Effector CD8-positive, alpha-beta T cell (primary cell): ENCODE measurements at places on chromosomes 3 and 15.

GRCh38 chr15:57445872-57446271 lies 69.6 kb downstream of the CGNL1 start:
- DNase-seq, result no peak

DNA sequence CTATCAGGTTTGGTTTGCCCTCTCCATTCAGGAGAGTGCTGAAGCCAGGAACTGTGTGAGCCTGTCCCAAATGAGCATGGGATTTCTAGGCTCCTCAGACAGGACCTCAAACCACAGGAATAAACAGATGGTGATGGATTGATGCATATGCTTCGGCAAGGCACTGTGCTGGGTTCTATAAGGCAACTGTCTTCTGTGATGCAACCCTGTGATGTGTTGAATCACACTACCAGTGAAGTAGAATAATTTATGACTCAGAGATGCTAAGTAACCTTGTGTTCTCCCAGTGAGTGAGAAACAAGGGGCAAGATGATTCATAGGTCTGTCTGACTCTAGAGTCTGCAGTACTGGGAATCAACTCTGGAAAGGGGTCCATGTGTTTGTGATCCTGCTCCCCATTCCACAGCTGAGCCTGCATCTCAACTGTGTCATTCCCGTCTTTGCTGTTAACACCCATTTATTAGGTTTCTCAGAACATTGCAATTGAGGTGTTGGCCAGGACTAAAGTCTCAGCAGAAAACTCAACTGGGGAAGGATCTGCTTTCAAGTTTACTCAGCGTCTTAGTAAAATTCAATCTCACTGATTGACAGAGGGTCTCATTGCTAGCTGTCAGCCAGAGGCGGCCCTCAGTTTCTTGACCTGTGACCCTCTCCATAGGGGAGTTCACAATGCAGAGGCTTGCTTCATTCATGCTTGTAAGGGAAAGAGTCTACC lies 510.1 kb upstream of the CFAP20DC start:
- DNase-seq, result no peak

DNA sequence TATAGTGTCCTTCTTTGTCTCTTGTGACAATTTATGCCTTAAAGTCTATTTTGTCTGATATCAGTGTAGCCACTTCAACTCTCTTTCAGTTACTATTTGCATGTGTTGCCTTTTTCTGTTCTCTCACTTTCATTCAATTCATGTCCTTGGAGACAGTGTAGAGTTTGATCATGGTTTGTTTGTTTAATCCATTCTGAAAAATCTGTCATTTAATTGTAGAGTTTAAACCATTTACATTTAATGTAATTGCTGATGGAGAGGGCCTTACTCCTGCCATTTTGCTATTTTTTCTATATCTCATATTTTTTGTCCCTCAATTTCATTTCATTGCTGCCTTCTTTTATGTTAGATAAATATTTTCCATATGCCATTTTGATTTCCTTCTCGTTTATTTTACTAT lies 42.3 kb downstream of the LSM3 start:
- no peak for DNase-seq

DNA sequence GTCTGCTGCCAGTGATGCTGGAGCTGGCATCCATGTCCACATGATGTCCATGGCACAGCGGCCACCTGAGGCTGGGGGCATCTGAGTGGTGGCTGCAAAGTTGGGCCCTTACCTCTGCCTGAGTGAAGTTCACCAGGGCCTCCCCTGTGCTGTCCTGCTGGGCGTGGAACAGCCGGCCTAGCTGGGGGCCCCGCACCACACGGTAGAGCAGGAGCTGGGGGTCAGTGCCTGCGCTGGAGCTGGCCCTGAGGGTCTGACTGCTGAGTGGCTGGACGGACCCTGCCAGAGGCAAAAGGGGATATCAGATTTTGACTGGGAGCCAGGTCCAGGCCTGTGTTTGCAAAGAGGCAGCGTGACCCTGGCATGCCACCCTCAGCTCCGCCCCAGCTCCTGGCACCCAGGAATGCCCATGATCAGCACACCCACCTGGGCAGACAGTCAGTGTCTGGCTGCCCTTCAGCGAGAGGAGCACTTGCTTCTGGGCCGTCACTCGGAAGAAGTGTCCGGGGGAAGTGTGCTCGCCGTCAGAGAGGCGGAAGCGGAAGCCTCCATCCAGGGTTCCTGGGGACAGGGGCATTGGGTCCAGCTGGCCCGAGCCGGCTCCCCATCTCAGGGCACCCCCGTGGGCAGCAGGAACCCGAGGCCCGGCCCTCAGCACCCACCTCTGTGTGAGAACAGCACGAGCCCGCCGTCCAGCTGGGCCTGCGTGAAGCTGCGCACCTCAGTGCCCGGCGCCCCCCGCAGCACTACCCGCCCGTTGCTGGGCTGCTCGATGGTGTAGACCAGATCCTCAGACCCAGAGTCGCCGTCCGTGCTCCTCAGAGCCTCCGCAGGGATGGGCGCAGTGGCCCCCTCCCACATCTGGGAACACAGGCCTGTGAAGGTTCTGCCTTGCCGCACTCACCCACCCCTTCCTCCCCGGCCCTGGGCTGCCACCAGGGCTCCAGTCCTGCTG lies 30.2 kb downstream of the CSPG4 start:
- no peak for DNase-seq

GRCh38 chr15:74808078-74808839 lies 4.4 kb upstream of the LMAN1L start:
- DNase-seq, result no peak

DNA sequence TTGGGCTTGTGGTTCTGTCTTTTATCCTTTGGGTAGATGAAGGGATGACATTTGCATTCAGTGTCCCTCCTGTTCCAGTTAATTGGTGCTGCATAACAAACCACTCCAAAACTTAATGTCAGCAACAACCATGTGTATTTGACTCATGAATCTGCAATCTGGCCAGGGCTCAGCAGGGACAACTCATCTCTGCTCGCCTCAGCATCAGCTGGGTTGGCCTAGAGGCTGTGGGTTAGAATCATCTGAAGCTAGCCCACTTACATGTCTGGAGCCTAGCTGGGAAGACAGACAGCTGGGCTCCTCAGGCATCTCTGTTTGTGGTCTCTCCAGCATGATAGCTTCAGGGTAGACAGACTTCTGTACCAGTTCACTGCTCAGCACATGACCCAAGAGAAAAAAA lies 92.0 kb downstream of the TMEM108 start:
- no peak for DNase-seq

GRCh38 chr3:60919296-60919695 lies 332.0 kb downstream of the FHIT start:
- DNase-seq, result no peak

DNA sequence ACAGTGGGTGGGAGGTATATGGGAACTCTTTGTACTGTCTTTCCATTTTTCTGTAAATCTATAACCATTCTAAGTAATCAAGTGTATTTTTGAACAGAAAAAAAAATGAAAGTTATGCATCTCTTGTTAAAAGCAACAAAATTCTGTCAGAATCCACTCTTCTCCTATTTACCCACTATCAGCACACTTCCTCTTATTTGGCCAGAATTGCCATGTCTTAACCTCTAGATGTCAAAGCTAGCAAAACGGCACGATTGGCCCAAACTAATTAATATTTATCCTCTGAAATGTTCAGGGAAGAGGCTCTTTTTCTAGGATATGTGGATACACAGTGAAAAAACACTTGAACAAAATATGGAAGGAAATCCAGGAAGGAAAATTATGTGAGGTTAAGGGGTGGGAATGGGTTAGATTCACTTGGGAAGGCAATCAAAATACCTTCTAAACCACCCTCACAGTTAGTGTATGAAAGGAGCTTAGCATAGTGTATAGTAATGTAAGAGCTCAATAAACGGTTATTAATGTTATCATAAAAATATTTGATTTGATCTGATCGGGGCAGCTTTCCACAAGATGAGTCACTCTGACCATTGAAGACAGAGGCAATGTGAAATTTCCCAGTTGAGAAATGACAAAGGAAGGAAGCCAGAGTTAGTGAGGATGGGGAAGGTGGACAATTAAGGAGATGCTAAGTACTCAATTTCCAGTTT lies 20.1 kb upstream of the TGFBR2 start:
- no peak for DNase-seq

DNA sequence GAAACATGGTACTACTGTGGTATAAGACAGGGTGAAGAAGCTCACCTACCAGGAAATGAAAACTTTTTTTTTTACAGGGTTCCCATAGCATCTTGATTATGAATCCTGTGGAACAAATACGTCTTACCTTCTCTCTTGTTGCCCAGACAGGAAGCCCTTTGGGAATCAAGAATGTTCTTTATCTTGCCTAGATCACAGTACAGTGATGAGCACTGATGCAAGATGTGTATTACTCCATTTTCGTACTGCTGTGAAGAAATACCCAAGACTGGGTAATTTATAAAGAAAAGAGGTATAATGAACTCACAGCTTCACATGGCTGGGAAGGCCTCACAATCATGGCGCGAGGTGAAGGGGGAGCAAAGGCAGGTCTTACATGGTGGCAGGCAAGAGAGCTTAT lies 281.3 kb downstream of the UBE2E2 start:
- DNase-seq, result no peak

DNA sequence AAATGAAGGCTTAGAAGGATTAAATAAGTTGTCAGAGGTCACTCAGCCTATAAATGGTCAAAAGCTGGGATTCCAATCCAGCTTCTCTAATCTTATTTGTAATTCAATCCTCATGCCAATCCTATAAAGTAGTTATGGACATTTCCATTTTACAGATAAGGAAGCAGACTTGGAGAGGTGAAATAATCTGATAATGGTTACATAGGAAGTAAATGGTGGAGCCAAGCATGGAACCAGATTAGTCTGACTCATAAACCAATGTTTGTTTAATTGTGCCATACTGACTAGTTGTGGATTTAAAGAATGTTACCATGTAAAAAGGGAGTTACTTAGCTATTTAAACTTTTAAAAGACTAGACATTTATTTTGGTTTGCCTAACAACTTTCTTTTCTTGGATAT lies 59.7 kb downstream of the KCNAB1 start:
- DNase-seq, result no peak

- DNase-seq, result no peak
Measured at GRCh38 chr3:159804726-159805410, 183.8 kb upstream of the IL12A start.

- no peak for DNase-seq
Measured at GRCh38 chr15:31216215-31216911, 110.3 kb upstream of the KLF13 start.

- DNase-seq, result no peak
Measured at GRCh38 chr3:113829576-113830354, 8.8 kb upstream of the GRAMD1C start.

DNA sequence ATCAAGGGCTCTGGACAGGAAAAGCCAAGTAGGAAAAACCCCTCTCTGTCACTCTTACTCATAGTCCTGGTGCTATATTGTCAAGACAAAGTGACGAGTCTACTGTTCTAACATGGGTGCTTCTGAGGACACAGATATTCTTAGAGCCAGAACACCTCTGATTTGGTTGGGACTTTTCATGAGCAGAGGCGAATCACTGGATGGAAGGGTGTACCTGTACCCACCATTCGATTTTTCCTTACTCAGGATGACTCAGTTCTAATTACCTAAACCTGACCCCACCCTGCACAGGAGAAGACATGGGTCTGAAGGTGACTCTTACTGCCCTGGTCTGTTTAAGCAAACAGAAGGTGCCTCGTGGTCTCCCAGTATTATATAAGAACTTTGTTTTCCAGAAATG lies 58.5 kb downstream of the ABCC5 start:
- no peak for DNase-seq

DNA sequence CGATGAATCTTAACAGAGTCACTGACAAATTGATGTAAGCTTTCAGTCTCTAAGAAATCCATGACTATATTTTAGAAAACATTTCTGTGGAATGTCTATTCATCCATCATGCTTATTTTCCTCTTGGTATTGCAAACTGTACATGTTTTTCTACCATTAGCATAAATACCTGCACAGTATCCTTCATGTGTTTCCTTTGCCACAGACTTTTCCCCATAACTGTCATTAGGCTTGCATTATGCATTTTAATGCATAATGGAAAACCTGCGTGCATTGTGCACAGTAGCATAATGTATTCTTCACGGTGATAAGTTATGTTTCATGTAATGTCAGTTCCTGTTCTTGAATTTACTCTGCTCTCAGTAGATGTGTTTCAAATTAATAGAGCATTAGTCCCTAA lies 403.1 kb upstream of the EPHA3 start:
- no peak for DNase-seq

GRCh38 chr3:154121701-154122551 lies 736 bp downstream of the ARHGEF26 start:
- no peak for DNase-seq

DNA sequence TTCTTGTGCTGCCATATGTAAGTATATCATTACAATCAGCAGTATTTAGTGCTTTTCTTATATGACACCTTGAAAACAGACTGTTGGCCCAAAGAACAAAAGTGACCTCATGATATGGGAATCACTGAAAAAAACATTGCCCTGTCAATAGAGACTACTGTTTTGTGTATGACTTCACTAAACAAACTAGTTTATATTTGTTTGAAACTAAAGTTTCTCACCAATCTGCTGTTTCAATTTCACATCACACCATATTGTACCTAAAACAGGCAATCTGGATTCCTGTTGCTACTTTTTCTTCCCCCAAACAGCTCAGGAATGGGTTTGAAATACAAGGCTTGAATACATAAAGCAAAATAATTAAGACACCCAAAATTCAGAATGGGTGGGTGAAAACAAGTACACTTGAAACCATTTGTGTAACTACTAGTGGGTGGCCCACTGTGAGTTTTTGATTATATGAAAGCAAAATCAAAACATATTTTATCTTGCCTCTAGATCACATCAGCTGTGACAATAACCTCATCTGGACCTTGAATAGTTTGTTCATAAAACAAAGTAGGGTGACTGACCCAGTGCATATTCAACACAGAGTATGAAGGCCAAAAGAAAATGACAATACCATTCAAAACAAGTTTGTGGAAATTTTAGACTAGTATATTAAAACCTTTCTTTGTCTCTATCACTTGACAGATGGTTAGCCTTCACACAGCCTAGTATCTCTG lies 5.9 kb downstream of the ZBTB20 start:
- DNase-seq, result no peak

DNA sequence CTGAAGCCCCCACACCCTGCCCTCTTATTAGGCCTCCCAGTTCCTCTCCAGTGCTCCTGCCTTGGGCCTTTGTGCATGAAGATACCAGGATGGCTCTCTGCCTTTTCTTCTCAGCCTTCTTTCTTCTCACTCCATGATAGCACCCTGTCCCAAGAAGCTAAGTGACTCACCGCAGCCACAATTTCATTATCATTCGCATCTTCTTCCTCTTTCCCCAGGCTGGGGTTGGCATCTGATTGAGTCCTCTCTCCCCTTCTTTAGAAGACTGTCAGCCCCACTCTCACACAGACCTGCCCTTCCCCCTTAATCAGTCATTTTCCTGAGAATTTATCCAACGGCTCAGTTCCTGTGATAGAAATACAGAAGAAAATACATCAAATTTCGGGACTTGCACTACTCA lies 102.0 kb downstream of the STAC start:
- no peak for DNase-seq

DNA sequence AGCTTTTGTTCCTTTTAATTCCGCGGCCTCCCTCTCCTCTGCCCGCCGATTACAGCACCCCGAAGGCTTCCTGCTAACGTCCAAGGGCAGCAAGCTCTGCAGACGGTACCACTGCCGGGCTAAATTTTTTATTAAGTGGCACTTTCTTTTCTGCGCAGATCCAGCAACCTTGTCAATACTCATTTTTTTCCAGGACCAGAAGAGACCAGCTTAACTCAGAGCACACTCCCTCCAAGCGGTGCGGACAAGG lies 542 bp upstream of the MEIS2 start:
- no peak for DNase-seq
